ENCODE measurements at places on chromosomes 6 and 20. TPM values are rescaled to one million over a fixed set of nuclear protein-coding genes. Genes with fewer than 3 reads are reported as not detected.

Gene VARS2
- 24.6 TPM for total RNA-seq

Gene STX11
- 0.51 TPM for total RNA-seq

Gene TFAP2D
- not detected for total RNA-seq

Gene HLA-DPA1
- 1.1 TPM for total RNA-seq

Gene LINC00237
- not detected for total RNA-seq

Gene IPCEF1
- under 0.01 TPM for total RNA-seq

Gene VNN1
- 0.13 TPM for total RNA-seq

Gene DEF6
- 26.0 TPM for total RNA-seq

Gene C20orf202
- not detected for total RNA-seq

Gene BACH2
- total RNA-seq: 0.38 TPM

Gene VPS16
- 33.2 TPM for total RNA-seq

Gene EYS
- 0.26 TPM for total RNA-seq

Gene SLPI
- 854 TPM for total RNA-seq

Gene SPATS1
- not detected for total RNA-seq

Gene HLA-DQA2
- total RNA-seq: not detected

Gene ZGPAT
- 17.7 TPM for total RNA-seq

Gene TSPO2
- not detected for total RNA-seq

Gene KIAA1755
- not detected for total RNA-seq

Gene CDH22
- total RNA-seq: not detected

Gene ABHD16B
- total RNA-seq: not detected

Gene TDRD6
- 0.26 TPM for total RNA-seq

Gene CRISP3
- under 0.01 TPM for total RNA-seq

Gene C6orf15
- 0.13 TPM for total RNA-seq

Measured in bronchial epithelial cell (primary cell).